ENCODE measurements at places on chromosomes 1 and 21. TPM values are rescaled to one million over a fixed set of nuclear protein-coding genes. Genes with fewer than 3 reads are reported as not detected.
A peak's percentile ranks its signal among the peaks of the same experiment; 100 is the strongest.

GRCh38 chr1:103106426-103107341 lies 1.6 kb downstream of the COL11A1 start:
- DNase-seq = peak; percentile 80

- DNase-seq = no peak
These were observed 3.8 kb downstream of the BTF3L4 start for GRCh38 chr1:52059888-52060287.

DNA sequence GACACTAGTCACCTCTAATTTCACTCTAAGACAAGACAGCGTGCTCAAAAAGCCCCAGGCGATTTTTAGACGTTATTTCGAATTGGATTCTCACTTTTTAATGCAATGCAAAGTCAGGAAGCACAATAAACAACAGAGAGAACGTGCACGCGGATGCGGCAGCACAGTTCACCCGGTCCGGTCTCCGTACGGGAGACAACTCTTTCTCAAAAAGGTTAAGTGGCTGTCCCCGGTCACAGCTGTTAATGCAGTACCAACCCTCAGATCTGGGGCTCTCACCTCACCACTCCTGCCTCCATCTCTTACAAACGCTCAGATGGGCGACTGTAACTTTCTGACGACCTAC lies 1.2 kb downstream of the HP1BP3 start:
- DNase-seq = no peak

DNA sequence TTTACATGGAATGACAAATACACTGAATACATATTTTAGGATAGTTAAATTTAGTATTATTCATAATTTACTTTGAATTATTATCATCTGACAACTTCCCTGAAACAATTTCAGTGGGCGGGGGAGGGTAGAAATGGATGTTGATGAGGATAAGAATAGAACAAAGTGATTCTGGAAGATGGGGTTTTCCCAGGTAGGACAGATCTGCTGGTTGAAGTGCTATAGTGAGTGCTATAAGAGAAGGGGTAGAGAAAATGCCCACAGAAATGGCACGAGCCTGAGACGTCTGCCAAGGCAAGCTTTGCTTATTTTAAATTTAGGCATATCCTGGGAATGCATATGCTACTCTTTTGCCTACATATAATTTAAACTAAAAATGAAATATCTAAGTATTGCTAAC lies 3.2 kb downstream of the CFH start:
- peak; percentile 22 for DNase-seq

DNA sequence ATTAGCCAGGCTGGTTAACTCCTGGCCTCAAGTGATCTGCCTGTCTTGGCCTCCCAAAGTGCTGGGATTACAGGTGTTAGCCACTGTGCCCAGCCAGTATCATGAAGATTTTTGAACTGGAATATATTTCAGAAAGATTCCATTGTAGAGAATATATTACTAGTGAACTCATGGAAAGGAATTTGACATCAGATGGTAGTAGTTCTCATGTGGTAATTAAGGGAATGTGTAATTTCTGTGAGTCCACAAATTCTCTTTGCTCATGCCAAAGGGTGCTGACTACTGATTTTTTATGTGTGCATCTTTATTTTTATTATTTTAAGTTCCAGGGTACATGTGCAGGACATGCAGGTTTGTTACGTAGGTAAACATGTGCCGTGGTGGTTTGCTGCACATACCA lies 10.4 kb downstream of the DTL start:
- DNase-seq = no peak

GRCh38 chr1:147515045-147515869 lies 26.0 kb upstream of the BCL9 start:
- DNase-seq = peak; percentile 17

DNA sequence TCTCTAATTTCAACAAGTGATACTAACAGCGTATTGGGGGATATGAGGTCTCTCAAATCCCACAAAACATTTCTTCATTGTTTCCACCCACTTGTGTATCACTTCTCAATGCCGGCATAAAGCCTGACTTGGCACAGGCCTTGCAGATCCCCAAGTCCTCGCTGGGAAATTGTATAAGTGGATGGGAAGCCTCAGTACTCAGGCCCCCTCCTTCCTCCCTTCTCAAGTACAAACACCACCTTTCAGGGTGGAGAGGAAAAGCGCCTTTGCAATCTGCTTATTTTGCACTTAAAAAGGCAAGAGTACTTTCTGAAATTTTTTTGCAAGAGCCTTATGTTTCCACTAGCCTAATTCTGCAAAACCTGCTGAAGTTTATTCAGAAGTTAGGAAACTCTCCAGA lies 25.8 kb upstream of the KLHDC8A start:
- DNase-seq = no peak

DNA sequence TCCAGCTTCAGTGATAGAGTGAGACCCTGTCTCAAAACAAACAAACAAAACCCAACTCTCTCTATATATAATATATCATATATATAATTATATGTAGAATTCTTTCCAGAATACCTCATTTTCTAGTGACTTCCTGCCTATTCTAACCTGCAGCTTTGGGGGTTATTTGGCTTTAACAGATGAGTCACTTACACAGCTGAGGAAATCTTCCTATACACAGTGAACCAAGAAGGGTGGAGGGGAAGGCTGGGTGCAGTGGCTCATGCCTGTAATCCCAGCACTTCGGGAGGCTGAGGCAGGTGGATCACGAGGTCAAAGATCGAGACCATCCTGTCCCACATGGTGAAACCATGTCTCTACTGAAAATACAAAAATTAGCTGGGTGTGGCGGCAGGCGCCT lies 9.2 kb downstream of the RAB29 start:
- DNase-seq = no peak

DNA sequence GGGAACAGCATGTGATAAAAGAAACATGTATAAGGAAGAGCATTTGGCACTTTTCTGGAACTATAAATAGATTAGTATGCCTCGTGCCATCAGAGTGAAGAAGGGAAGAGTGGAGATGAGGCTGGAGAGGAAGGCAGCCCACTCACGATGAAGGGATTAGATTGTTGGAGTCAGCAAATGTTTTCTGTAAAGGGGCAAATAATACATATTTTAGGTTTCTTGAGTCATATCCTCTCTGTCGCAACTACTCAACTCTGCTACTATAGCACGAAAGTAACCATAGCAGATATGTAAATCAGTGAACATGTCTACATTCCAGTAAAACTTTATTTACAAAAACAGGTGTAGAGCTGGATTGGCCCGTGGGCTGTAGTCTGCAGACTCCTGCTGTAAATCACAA lies 147.8 kb downstream of the TENT5C start:
- DNase-seq = no peak

DNA sequence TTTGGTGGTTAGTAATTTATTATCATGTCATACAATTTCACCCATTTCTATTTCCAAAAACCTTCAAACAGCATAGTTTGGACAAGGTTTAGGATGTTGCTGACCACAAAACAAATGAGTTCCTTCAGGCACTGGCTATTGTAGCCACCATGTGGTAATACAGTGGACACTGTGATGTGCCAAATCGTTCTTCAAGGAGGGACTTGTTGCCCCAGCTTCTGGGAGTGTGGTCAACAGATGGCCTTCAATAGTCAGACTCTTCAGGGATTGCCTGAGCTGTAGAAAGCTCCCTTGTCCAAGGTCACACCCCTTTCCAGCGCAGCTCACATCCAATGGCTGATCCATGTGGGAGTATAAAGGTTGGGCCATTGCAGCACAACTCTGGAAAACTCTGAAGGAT lies 2.6 kb downstream of the PDE4B start:
- DNase-seq = no peak

DNA sequence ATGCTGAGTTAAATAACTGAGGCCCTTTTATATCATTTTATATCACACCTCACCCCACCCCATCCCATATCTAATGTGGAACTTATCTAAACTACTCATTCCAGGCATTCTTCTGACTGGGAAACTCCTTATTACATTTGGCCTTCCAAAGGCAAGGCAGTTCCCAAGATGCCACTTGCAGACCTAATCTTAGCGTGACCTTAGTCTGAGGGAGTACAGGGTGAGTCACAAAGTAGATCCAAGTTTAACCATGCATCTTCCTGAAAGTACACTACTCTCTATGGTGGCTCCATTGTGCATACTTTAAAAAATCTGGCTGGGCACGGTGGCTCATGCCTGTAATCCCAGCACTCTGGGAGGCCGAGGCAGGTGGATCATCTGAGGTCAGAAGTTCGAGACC lies 353.6 kb upstream of the C1orf87 start:
- peak; percentile 54 for DNase-seq

GRCh38 chr1:6248161-6248776 lies 4.3 kb downstream of the HES3 start:
- DNase-seq = no peak

- no peak for DNase-seq
These were observed 2.8 kb upstream of the SLC2A1 start for GRCh38 chr1:42961312-42962091.

DNA sequence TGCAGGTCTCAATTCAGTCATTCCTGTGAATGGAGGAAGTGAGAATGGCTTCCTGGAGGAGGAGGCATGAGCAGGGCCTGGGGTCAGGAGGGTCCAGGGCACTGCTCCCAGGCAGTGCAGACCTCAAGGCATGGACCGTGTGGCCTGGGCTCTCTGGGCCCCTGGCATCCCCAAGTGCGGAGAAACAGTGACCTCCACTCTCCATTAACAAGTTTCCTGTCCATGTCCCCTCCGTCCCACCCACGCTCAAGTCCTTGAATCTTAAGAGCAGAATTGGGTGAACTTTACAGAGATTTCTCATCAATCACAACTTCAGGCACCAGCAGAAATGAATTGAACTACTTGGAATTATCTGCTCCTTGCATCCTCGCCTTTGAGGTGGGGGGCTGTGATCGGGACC lies 211.1 kb downstream of the NPHP4 start:
- DNase-seq = no peak

DNA sequence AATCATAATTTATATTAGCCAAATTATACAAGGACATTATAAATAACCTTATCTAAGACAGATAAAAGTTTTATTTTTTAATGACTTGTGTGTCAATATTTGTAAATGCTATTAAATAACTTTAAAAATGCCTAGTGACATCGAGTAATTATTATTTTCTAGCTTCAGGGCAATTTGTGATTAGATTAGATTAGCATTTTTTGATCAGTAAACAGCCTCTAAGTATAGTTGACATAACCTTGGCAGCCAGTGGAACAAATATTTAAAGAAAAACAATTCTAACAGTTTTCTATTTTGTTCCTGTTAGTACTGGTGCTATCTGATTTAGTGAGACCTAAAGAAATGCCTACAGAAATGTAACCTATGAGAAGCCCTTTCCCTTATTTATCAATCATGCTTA lies 169.1 kb downstream of the PLA2G4A start:
- no peak for DNase-seq

DNA sequence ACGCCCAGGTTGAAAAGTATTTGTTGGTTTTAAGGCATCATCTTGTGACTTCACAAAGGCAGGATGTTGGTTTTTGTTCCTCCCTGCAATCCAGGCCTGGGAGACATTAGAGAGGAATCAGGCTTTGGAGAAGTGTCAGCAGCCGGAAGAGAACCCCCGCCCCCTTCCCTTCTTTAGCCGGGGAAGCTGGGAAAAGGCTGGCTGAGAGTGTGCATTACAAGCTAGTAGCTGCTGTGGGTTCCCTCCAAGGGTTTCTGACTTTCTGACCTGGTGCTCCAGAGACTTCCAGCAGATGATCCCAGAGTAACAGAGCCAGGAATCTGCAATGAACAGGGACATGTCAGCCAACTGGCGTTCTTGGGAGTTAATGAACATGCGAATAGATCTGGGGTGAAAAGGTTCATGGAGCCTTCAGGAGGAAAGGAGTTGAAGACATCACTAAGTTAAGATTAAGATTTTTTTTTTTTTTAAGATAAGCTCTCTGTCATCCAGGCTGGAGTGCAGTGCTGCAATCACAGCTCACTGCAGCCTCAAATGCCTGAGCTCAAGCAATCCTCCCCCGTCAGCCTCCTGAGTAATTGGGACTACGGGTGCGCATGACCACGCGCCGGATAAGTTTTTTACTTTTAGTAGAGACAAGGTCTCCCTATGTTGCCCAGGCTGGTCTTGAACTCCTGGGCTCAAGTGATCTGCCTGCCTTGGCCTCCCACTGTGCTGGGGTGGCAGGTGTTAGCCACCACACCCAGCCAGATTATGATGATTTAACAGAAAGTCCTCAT lies 7.5 kb downstream of the DISP3 start:
- no peak for DNase-seq

GRCh38 chr1:20733360-20733975 lies 965 bp upstream of the SH2D5 start:
- DNase-seq = no peak

DNA sequence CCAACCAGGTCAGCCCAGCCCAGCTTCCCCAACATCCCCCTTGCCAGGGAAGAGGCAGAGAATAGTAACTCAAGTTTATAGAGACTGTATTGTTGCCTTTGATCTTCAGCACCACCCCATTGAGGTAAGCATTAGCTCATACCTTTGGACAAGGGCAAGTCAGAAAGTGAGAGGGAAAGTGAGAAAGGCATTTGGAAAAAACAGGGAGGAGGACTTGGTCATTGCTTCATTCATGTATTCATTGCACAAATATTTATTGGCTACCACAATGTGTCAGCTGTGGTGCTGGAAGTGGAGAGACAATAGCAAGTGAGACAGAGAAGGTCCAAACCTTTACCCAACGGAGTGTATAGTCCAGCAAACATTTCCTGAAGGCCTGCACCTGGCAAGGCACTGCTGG lies 561.2 kb downstream of the KIF26B start:
- DNase-seq = peak; percentile 88

GRCh38 chr1:15568387-15569073 lies 16.3 kb downstream of the AGMAT start:
- DNase-seq = no peak

DNA sequence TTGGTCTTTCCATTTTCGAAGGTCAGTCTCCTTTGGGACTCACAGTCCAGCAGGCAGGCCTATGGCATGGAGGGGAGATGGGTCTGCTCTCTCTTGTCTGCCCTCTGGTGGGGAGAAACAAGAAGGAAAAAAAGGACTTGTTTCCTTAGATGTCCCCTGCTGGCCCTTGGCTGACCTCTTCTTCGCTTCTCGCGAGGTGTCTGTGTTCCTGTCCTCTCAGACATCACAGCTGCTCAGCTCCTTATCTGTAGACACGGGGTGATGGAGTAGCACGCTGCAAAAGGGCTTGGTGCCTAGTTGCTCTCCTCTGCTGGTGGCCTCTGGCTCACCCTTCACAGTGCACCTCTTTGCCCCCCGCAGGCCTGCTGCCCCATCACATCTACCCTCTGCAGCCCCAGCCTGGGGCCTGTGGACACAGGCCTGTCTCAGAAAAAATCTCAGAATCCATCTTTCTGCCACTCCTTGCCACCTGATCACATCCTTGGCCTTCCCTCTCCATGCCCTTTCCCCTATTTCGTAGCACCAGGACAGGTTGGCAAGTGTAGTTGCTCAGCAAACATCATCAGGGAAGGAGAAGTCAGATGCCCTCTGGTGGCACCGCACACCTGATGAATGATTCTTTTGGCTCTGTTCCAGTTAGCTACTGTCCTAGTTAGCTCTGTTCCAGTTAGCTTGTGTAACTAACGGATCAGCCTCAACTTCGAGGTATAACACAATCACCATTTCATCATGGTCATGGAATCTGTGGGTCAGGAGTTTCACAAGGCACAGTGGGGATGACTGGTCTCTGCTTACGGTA lies 18.7 kb upstream of the AK2 start:
- DNase-seq = peak; percentile 90

Gene STUM
- total RNA-seq = 0.16 TPM

Gene RBP7
- not detected for total RNA-seq

Gene PRR9
- not detected for total RNA-seq

Gene HSD3B2
- total RNA-seq = not detected

Gene RNF11
- total RNA-seq = 226 TPM

Gene TEDDM1
- total RNA-seq = not detected

Gene KPRP
- total RNA-seq = not detected

Gene COPA
- 119 TPM for total RNA-seq

Gene PDZK1IP1
- total RNA-seq = not detected

Gene TNFRSF14
- total RNA-seq = 9.1 TPM

Gene OSBPL9
- total RNA-seq = 31.7 TPM

Gene RGS13
- total RNA-seq = 0.62 TPM

Gene ODF2L
- 14.7 TPM for total RNA-seq
